ENCODE measurements at places on chromosomes 6 and 20. TPM values are rescaled to one million over a fixed set of nuclear protein-coding genes. Genes with fewer than 3 reads are reported as not detected.

SAPCD1 gene
- total RNA-seq: 3.2 TPM

LY6G6D gene
- total RNA-seq: not detected

VSTM2L gene
- 2.2 TPM for total RNA-seq

ITPR3 gene
- 40.3 TPM for total RNA-seq

SUMO4 gene
- total RNA-seq: 1.5 TPM

DEFB110 gene
- not detected for total RNA-seq

PYGB gene
- total RNA-seq: 46.9 TPM

MOG gene
- total RNA-seq: 0.55 TPM

RIPOR3 gene
- 0.48 TPM for total RNA-seq

ISM1 gene
- 0.24 TPM for total RNA-seq

IRF4 gene
- 0.31 TPM for total RNA-seq

STMND1 gene
- not detected for total RNA-seq

PRIM2 gene
- 43.0 TPM for total RNA-seq

GJA1 gene
- total RNA-seq: 530 TPM

CCN5 gene
- not detected for total RNA-seq

LCA5 gene
- total RNA-seq: 2.3 TPM

KHDC1L gene
- not detected for total RNA-seq

Measured in H9 (cell line).